ELR (cell line): ENCODE measurements at places on chromosomes 7 and 10.
A peak's percentile ranks its signal among the peaks of the same experiment; 100 is the strongest.

GRCh38 chr7:52726986-52727385 is 308.4 kb upstream of the POM121L12 start:
- DNase-seq: no peak

DNA sequence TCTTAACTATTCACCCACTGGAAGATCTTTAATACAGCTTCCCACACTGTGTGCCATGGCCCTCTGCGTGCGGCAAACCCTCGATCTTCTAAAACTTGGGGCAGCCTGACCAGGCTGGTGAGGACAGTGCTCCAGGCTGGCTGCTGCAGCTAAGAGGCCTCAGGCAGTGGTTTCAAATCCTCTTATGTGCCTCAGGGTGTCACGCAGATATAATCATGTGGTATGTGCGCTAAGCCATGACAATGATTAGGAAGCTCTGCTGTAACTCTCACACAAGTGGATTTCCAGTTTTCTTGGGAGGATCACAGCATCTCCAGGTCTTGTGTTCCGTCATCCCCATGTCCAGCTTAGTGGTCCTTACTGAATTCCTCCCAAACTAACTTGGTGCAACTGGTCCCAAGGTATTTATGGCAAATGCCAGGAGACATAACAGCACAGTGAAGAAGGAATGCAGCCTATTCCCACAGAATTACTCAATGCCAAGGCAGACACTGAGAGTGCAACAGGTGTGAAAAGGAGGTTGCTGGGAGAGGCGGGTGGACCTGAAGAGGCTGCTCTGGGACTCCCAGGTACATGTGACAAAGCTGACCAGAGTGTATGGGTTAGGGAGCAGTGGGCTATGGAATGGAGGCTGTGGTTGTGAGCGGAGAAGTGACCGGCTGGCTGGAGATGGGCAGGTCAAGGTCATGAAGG is 2.3 kb downstream of the HPS1 start:
- no peak for DNase-seq

DNA sequence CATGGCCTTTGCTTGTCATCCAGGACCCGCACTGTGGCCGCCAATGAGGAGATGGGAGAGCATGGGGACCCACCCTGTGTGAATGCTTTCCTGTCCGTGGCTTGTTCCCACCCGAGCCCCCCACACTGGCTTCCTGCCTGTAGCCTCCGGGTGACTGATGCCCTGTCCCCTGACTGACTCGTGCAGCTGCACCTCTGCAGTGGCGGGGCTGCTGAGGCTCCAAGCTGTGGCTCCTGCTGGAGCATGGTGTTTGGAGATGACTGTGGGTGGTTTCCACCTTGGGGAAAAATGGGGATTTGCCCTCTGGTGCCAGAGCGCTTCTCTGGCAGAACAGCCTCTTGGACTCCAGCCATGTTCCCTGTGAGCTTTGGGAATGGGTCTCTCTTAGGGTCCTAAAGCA is 2.1 kb downstream of the CAMK1D start:
- DNase-seq: no peak

- DNase-seq: no peak
These were observed 56.9 kb upstream of the WNT16 start for GRCh38 chr7:121271916-121272315.

- peak; percentile 93 for DNase-seq
These were observed 32.8 kb upstream of the ARHGAP12 start for GRCh38 chr10:31961277-31962074.

GRCh38 chr7:2527505-2528467 is 8.2 kb downstream of the LFNG start:
- DNase-seq: peak; percentile 84

- peak; percentile 38 for DNase-seq
These were observed 50.1 kb upstream of the PRKAR1B start for GRCh38 chr7:776992-777727.

- DNase-seq: no peak
These were observed 72.5 kb upstream of the KCNMA1 start for GRCh38 chr10:77710081-77710551.

DNA sequence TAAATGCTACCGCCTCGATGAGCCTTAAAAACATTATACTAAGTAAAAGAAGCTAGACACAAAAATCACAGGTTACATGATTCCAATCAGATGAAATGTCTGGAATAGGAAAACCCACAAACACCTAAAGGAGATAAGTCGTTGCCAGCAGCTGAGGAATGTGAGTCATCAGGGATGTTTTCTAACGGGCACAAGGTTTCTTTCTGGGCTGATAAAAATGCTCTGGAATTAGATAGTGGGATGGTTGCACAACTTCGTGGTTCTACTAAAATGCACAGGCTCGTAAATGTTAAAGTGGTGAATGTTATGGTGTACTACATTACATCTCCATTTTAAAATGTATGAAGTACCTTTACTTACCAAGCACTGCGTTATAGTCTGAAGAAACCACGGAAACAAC is 9.7 kb downstream of the ABLIM1 start:
- DNase-seq: peak; percentile 67
